ENCODE measurements at places on chromosomes 1 and 21. TPM values are rescaled to one million over a fixed set of nuclear protein-coding genes. Genes with fewer than 3 reads are reported as not detected.

GRCh38 chr1:229448845-229449244 is 15.0 kb upstream of the ACTA1 start:
- no peak for DNase-seq

DNA sequence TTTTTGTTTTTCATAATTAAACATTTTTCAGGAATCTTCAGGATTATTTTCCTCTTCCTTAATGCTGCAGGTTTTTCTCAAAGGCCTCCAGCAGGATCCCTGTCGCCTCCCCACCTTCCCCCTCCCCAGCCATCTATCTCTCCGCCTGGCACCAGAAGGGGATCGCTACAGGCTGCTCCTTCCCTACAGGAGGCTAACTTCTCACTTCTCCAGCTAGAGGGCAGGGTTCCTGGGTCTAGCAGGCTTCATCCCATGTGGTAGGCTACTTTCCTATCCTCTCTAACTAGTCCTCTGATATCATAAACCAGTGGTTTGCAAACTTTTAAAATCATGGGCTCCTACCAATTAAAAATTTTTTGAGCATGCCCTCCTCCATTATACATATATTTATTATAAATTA is 104.1 kb downstream of the KCNN3 start:
- peak; percentile 50 for DNase-seq

DNA sequence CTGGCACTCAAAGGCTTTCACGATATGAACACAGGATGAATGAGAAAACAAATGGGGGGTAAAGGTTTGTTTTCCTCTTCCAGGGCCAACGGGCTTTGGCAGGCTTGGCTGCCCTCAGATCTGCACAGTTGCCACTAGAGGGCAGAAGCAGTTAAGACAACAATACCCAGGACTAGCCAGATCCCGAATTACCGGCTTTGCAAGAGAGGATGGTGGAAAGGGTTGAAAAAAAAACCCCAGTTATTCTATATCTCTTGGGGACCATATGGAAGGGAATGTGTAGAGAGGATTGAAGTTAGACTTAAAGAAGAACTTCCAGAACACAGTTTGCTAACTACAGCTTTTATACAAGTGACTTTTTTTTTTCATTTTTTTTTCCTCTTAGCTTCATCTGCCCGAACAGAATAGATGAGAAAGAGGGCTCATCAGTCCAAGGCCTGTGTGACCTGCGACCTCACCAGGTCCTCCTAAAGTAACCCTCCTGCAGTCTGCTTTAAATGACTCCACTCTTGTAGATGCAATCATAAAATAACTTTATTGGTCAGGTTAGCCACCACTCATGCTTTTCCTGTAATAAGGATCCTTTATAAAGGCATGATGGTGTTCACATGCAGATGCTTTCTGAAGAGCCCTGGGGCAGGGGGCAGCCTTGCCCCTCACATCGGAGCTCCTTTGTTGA is 10.7 kb downstream of the FMOD start:
- DNase-seq: no peak

DNA sequence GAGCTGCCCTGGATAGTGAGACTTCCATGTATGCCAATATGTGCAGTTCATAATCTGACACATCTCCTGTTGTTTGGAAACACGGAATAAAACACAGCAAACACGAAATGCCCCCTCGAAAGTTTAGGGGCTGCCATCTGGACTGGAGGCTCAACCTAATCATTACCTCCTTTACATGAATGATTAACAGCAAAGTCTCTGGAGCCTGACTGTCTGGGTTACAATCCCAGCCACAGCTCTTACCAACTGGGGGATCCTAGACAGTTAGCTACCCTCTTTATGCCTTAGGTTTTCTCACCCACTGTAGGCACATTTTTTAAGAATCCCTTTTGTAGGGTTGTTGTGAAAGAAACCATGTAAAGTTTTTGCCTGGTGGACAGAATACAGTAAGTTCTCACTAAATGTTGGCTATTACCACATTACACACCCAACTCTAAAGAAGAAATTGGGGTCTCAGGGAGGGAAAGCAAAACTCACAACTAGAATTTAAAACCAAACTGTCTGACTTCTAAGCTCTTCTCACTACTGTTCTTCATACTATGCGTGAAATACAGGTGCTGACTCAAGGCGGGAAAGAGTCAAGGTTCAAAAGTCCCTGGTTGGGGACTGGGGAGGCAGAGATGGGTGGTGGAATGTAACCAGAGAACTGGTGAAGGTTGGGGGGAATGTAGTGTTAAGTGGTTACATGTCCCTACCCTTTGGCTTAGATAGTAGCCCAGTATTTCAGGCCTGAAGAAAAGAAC is 24.2 kb downstream of the CYP4A22 start:
- no peak for DNase-seq

GRCh38 chr1:38814444-38814983 is 45.1 kb downstream of the RRAGC start:
- no peak for DNase-seq

DNA sequence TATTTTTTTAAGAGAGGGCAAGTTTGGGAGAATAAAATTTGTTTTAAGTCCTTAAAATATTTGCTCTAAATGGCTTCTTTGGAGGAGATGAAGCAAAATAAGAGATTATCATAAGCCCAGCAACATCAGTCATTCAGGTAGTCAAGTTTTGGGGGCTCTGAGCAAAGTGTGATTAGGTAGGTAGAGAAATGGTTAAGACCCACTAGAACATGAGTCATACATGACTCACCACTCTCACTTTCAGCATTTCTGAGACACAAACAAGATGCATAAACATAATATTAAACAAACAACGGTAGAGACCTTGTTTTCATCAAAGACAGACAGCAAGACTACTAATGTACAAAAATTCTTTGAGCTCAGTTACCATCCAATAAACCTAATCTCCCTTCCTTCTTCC is 272.2 kb downstream of the LMO4 start:
- DNase-seq: no peak

DNA sequence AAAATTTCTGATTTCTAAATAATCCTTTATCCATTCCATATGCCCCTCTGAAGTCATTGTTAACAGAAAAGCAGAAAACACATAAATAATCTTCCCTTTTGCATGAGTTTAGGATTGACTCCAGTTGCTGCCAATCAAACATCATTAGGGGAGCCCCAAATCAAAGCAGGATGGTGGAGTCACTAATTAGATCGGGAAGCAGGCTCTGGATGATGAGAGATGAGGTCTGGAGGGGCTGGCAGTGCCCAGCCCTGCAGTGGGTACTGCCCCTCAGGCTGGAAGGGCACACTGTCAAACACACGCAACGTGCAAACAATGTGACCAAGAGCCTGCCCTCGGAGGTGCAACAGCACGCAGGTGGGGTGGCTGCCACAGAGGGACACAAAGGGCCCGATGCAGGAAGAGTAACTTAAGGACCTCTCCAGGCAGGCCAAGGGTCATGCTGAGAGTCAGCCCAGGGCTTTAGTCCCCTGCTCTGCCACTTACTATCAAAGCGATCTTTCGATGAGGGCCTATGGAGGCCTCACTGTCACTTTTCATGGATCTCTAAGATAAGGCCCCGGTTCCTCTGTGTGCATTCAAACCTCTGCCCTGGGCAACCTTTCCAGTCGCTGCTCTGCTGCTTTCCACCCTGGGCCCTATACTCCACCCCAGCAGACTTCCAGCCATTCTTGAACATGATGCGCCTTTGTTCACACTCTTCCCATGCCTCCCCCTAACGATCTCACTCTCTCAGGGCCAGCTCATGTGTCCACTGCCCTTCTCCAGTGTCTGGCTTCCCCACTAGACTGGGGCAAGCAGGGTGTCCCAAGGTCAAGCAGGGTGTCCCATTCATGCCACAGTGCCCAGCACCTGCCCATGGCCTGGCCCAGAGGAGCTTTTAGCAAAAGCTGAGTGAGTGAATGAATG is 98.9 kb downstream of the DMRTB1 start:
- DNase-seq: peak; percentile 33

GRCh38 chr1:160779626-160780397 is 16.2 kb upstream of the LY9 start:
- no peak for DNase-seq

DNA sequence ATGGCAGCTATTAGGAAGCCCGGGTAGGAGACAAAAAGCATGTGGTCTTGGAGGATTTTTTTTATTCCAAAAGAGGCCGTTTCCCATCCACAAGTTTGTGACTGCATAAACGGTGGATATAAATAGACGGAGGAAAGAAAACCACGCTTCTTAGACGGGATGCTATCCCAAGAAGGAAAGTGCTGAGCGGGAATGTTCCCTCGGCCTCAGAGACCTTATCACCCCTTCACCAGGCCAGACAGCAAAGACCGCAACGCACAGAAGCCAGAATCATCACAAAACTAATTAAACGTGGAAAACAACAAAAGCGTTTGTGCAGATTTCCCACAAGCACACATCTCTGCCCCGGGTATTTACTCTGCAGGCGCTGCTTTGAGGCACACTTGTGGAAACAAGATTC is 43.2 kb downstream of the HLCS start:
- DNase-seq: no peak

- DNase-seq: no peak
Observed at GRCh38 chr1:188270497-188270896, 1441.7 kb downstream of the PLA2G4A start.

- DNase-seq: no peak
Observed at GRCh38 chr21:44785620-44786335, 15.8 kb downstream of the UBE2G2 start.

The CHODL gene
- total RNA-seq: not detected

The TPTE gene
- not detected for total RNA-seq

Data from activated naive CD4-positive, alpha-beta T cell treated with anti-CD3 and anti-CD28 coated beads, Interleukin-2, amount 50 U/mL, for 72 hours (primary cell).